Fibroblast of skin of left biceps (primary cell): ENCODE measurements at places on chromosomes 6 and 20.

GRCh38 chr6:150588888-150589499 lies 10.7 kb upstream of the PLEKHG1 start:
- no peak for DNase-seq

DNA sequence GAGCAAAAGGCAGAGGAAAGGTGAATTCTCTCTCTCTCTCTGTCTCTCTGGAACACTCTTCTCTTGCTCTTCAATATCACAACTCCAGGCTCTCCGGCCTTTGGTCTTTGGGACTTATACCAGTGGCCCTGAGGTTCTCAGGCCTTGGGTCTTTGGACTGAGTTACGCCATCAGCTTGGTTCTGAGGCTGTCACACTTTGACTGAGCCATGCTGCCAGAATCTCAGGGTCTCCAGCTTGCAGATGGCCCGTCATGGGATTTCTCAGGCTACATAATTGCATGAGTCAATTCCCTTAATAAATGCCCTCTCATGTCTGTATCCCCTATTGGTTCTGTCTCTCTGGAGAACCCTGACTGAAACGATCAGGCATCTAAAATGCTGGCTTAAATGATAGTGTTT lies 12.9 kb downstream of the BTN2A1 start:
- no peak for DNase-seq

DNA sequence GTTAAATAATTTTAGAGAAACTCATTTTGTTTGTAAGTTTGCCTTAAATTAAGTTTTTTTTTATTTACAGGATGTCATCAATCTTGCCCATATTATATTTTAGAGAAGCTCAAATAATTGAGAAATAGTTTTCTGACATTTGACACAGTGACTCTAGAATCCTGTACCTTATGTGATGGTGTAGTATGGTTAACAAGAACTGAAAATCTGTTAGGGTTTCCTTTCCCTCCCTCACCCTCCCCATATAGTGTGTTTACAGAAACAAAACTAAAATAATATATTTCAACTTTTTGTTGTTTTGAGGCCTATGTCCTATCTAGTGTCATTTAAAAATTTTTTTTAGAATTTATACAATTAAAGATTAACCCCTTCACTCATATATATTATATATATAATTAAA lies 91.8 kb downstream of the SESN1 start:
- no peak for DNase-seq

- no peak for DNase-seq
Observed at GRCh38 chr6:70673601-70674000, 5.9 kb downstream of the SMAP1 start.
